ENCODE measurements at places on chromosomes 2 and 18.
A peak's percentile ranks its signal among the peaks of the same experiment; 100 is the strongest.

- DNase-seq, result no peak
Measured at GRCh38 chr2:114011713-114012112, 121.8 kb downstream of the ACTR3 start.

DNA sequence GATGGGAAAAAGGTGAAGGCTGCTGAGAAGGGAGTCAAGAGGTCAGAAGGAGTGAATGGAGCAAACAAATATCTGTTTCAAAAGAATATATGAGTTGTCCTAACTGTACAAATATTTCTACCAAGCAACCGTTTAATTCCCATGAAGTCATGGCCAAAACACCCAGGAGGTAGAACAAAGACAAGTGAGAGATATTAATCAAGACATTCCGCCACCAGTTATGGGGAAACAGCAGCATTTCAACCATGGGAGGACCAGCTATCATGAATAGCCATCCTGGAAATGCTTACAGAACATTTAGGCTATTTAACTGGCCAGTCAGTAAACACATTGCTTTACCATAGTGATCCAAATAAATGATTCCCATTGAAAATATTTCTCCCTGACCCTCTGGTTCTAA lies 396.3 kb downstream of the IRS1 start:
- no peak for DNase-seq

GRCh38 chr2:27264753-27265535 lies 2.1 kb upstream of the SLC30A3 start:
- peak; percentile 94 for DNase-seq

GRCh38 chr18:61085761-61086160 lies 247.5 kb upstream of the CDH20 start:
- no peak for DNase-seq

- DNase-seq, result no peak
Measured at GRCh38 chr2:203951366-203951902, 14.9 kb downstream of the ICOS start.

GRCh38 chr2:25362434-25363145 lies 20.9 kb upstream of the DNMT3A start:
- DNase-seq, result peak; percentile 44

DNA sequence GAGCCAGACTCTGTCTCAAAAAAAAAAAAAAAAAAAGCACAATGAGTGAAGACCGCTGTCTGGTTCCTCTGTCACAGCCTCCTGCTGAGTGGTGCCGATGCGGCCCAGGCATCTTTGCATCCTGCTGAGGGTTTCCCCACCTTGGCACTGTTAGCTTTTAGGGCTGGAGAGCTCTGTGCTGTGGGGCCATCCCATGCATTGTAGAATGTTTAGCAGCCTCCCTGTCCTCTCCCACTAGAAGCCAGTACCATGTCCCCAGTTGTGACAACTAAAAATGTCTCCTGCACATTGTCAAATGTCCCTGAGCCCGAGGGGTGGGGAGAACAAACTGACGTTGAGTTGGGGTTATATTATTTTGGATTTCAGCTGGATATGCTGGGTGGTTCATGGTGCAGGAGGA lies 7.9 kb upstream of the COLEC11 start:
- no peak for DNase-seq

GRCh38 chr18:22933966-22934423 lies 867 bp downstream of the RBBP8 start:
- DNase-seq, result no peak

DNA sequence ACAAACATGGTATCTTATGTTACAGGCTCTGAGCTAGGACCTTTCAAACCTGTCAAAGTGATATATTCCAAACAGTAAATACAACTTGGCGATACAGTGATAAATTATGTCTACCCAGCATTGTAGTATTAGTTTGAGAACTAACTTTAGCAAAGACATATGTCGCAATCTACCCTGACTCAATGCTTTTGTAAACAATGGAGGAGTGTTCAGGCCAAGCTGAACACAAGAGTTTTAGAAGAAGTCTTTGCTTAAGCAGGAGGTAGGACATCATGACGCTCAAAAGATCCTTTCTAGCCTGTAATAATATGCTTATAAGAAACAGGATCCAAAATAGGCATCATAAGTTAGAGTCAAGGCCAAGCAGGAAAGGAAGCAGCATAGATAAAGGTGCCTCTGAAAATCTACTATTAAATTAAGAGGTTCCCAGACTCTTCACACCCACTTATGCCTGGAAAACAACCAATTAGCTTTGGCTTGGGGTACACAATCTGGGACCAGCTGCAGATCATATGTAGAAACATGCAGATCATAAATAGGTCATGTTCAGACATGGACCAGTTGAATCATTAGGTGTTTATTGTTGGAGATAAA lies 132.5 kb downstream of the CSRNP3 start:
- no peak for DNase-seq

GRCh38 chr2:174979996-174980395 lies 25.2 kb downstream of the CHN1 start:
- no peak for DNase-seq

GRCh38 chr18:56927786-56928185 lies 219.1 kb upstream of the BOD1L2 start:
- DNase-seq, result no peak

GRCh38 chr18:33583901-33584300 lies 5.9 kb downstream of the ASXL3 start:
- no peak for DNase-seq

- no peak for DNase-seq
Measured at GRCh38 chr2:127358044-127358443, 29.7 kb downstream of the MAP3K2 start.
